Dorsolateral prefrontal cortex (tissue), 122 donors: ENCODE measurements at places on chromosomes 5 and 9. TPM values are rescaled to one million over a fixed set of nuclear protein-coding genes. Genes with fewer than 3 reads are reported as not detected.

- no peak for DNase-seq
Measured at GRCh38 chr5:61261136-61261535, 70.9 kb upstream of the ZSWIM6 start.

- DNase-seq = no peak
Measured at GRCh38 chr5:167649471-167649870, 642.0 kb upstream of the WWC1 start.

GRCh38 chr5:113124265-113124664 is 147.7 kb downstream of the DCP2 start:
- no peak for DNase-seq

DNA sequence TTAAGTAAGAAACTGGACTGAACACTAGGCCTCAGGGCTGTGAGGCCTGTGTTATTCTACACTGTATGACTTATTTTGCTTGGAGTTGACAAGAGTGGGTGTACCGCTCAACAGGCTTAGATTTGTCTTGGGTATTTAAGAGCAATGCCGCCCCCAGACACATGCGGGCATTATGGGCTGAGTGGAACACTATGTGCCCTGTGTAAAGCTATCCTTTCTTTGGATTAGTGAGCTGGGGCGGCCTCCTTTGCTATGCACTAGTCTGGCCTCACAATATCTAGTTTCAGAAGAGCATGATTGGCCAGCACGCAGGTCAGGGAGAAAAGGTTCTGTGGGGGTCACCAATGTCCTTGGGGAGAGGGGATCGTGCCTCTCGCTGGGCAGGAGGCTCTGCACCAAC is 206.3 kb upstream of the GDNF start:
- no peak for DNase-seq

C5orf52 gene
- not detected for total RNA-seq

SNX24 gene
- 29.3 TPM for total RNA-seq

ANKS6 gene
- total RNA-seq = 37.9 TPM
